ENCODE measurements at places on chromosomes 5 and 9. TPM values are rescaled to one million over a fixed set of nuclear protein-coding genes. Genes with fewer than 3 reads are reported as not detected.

GRCh38 chr9:69395718-69396117 lies 70.7 kb downstream of the ENTREP1 start:
- DNase-seq, result no peak

- DNase-seq, result no peak
Observed at GRCh38 chr9:133037775-133038515, 7.1 kb downstream of the GTF3C5 start.

DNA sequence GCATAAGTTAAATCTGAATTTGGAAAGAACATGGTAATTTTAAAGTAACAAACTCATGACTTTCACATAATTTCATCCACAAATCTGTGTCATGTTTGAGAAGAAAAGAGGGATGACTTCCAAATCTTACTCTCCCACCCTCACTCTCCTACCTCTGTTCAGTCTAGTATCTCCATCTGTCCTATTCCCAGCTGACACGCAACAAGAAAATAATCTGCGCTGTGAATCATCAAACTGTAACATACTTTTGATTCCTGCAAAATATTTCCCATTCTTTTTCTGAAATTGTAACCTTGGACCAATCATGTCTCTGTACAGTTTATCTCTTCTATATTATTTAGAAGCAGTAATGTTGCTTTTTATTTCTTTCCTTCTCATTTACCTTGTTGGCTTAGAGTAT lies 91.4 kb downstream of the SLC12A2 start:
- no peak for DNase-seq

DNA sequence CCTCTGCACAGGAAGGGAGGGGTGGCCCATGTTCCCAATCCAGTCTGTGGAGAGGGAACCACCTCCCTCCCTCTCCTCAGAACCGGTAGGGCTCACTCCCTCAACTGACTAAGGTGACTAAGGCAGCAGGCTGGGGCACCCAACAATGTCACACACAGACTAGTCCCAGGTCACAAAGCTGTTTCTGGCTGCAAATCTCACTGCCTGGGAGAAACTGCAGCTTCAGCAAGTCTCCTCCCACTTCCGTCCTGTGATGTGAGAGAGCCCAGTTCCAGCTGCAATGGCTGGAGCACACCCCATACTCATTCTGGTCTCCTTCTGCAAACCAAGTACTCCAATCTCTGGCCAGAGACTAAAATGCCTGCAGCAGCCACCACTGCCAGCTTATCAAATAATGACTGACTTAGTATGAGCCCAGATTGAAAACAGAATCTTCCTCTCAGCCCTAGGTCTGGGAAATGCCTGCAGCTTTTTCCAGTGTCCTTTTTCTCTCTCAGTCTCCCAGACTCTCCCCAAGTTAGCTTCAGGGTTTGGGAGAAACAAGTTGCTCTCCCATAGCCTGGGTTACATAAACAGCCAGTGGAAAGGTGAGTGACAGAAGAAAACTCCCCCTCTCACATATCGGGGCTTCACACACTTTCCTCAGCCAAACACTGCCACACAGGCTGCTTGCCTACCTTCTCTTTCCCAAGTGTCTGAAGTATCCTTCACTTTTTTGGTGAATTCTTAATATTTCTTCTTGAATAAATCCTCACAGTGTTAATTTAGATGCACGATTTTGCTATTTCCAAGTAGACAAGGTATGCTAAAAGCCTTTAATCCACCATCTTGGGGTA lies 247.4 kb upstream of the RASA1 start:
- DNase-seq, result peak; percentile 17

GRCh38 chr9:137139468-137140150 lies 655 bp downstream of the GRIN1 start:
- no peak for DNase-seq

DNA sequence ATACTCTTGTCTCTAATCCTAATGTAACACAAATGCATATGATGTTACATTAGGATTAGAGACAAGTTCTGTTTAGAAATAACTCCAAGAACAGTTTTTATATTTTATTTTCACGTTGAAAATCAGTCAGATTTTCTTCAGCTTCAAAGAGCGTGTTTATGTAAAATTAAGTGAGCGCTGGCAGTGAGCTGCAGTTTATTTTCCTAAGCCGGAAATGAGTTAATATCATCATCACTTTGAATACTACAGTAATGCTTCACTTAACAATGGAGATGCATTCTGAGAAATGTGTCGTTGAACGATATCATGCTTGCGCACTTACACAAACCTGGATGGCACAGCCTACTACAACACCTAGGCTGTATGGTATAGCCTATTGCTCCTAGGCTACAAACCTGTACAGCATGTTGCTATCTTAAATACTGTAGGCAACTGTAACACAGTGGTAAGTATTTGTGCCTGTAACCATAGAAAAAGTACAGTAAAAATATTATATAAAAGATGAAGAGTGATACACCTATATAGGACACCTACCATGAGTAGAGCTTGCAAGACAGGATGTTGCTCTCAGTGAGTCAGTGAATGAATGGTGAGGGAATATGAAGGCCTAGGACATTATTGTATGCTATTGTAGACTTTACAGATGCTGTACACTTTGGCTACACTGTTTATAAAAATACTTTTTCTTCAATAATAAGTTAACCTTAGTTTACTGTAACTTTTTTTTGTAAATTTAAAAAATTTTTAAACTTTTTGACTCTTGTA lies 65.9 kb upstream of the C5orf46 start:
- DNase-seq, result no peak

PCDHA3 gene
- 0.20 TPM for total RNA-seq

AP3S1 gene
- 57.7 TPM for total RNA-seq

PCDHGA12 gene
- 2.8 TPM for total RNA-seq

All from lung microvascular endothelial cell (primary cell).